Left lung (tissue), 14 donors: ENCODE measurements at places on chromosomes 2 and 18.

GRCh38 chr2:85371045-85371444 is 16.5 kb downstream of the ELMOD3 start:
- no peak overlapping the region for H3K4me3 ChIP-seq
- no peaks in the 10 kb centered on the region for H3K4me1 ChIP-seq
- H3K27me3 ChIP-seq, result no peaks in the 10 kb centered on the region

- no peaks in the 10 kb centered on the region for H3K36me3 ChIP-seq
- peak overlapping the region; percentile 97 for H3K27ac ChIP-seq
- no peak for DNase-seq
Measured at GRCh38 chr2:171524018-171524401, 1.7 kb downstream of the CYBRD1 start.

DNA sequence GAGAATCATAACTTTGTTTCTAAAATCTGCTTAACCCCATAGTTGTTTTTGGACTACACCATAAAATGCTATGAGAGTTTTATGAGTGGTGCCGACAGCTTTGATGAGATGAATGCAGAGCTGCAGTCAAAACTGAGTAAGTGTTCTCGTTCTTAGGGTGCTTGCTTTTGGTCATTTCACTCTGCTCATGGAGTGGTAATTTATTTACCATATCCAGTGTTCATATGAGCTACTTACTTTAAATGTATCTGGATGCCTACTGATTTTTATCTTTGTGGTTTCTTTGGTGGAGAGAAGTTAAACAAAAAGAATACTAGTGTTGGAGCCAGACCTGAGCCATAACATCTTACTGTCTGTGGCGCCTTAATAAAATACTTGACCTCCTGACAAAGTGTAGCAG is 16.4 kb downstream of the NDC80 start:
- no peaks in the 10 kb centered on the region for H3K36me3 ChIP-seq
- no peak overlapping the region for H3K4me3 ChIP-seq
- H3K27me3 ChIP-seq, result no peaks in the 10 kb centered on the region
- no peak overlapping the region for H3K27ac ChIP-seq
- DNase-seq, result no peak

- no peak for DNase-seq
- no peaks in the 10 kb centered on the region for H3K27me3 ChIP-seq
- no peak overlapping the region for H3K4me3 ChIP-seq
- no peaks in the 10 kb centered on the region for H3K4me1 ChIP-seq
- H3K36me3 ChIP-seq, result no peaks in the 10 kb centered on the region
- H3K27ac ChIP-seq, result no peak overlapping the region
Measured at GRCh38 chr2:141554810-141555209, 576.0 kb downstream of the LRP1B start.

DNA sequence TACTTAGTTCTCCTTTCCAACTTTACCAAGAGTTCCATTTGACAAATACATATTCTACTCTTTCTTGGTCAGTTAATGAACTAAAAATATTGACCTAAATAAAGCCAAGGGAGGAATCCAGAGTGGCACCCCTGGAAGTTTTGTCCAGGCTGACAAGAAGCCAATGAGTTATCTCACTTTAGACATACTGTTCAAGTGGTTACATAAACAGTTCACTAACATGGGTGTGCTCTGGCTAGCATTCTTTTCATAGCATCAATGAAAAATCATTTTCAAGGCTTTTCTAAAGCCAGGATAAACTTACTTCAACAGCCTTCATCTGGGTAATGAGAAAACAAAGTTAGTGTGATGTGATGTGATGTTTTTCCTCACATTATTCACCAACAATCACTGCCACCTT is 649.4 kb downstream of the TDRD15 start:
- H3K27me3 ChIP-seq, result no peaks in the 10 kb centered on the region
- DNase-seq, result no peak
- H3K27ac ChIP-seq, result peak overlapping the region; percentile 11
- H3K4me1 ChIP-seq, result no peaks in the 10 kb centered on the region
- no peak overlapping the region for H3K4me3 ChIP-seq

DNA sequence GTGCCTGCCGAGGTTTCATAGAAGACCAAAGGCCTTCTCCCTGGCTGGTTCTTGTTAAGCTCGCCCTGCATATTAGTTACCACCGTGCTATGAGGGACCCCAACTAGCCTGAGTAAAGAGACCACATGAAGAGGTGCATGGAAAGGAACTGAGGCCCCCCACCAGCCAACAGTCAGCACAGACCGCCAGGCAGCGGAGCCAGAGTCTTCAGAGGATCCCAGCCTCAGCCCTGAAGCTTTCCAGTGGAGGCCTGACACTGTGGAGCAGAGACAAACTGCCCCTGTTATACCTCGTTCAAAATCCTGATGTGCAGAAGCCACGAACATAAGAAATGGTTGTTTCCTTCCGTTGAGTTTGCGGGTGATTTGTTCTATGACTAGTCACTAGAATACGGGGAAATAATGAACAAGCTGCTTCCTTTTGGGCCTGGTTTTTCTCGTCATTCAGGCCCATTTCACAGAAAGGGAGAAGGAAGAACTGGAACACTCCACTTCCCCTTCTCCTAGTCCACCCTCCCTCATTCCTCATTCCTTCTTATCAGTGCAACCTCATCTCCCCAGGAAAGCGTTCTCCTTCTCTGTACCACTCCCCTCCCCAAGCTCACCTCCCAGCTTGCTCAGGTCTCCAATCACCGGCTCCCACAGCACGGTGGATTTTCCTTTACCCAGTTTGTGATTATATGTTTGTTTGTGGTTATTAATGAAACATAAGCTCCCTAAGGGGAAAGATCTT is 3.0 kb upstream of the GLI2 start:
- H3K27ac ChIP-seq, result peak overlapping the region; percentile 67
- no peaks in the 10 kb centered on the region for H3K36me3 ChIP-seq
- DNase-seq, result no peak

DNA sequence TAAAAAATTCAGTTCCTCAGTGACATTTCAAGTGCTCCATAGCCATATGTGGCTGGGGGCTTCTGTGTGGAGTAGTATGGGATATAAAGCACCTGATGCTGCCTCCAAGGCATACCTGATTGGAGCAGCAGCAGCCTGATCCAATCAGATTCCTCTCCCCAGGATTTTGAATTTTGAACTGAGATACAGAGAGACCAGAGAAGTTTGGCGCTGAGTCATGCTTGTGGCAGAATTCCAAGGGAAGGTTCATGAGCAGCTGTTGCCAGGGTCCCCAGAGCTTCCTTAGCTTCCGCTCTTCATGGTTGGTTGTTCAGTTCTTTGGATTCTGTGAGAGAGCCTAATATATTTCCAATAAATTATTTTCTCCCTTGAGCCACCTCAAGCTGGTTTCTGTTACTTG is 29.0 kb upstream of the CFAP36 start:
- no peaks in the 10 kb centered on the region for H3K27me3 ChIP-seq
- no peaks in the 10 kb centered on the region for H3K4me1 ChIP-seq
